ENCODE measurements at places on chromosomes 13 and 19.

GRCh38 chr19:1854039-1854541 is 5.8 kb upstream of the REXO1 start:
- DNase-seq: no peak

GRCh38 chr13:51380269-51380668 is 40.8 kb downstream of the SERPINE3 start:
- DNase-seq: no peak

GRCh38 chr13:80504453-80504852 is 163.5 kb upstream of the SPRY2 start:
- no peak for DNase-seq

DNA sequence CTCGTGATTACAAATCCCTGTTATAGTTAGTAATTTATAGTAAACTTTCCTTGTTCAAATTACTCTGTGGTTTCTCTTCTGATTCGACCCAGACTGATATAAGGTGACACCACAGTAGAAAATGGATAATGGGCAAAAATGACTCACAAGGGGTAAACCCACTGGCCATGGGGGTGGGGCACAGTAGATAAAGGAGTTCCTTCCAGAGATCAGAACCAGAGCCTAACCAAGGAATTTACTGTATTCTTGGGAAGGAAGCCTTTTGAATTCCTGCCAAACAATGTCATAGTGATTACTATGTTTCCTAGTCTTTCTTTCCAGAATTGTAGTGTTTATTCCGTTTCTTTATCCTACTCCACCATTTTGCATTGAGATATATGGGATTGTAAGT is 21.9 kb downstream of the MIR17HG start:
- DNase-seq: no peak

GRCh38 chr13:41500511-41500910 is 43.2 kb downstream of the RGCC start:
- DNase-seq: no peak

GRCh38 chr19:6639439-6639838 is 30.5 kb downstream of the TNFSF14 start:
- no peak for DNase-seq

GRCh38 chr19:46927106-46927505 is 66.3 kb downstream of the ARHGAP35 start:
- no peak for DNase-seq

GRCh38 chr13:98141509-98142379 is 1.1 kb upstream of the FARP1 start:
- no peak for DNase-seq

DNA sequence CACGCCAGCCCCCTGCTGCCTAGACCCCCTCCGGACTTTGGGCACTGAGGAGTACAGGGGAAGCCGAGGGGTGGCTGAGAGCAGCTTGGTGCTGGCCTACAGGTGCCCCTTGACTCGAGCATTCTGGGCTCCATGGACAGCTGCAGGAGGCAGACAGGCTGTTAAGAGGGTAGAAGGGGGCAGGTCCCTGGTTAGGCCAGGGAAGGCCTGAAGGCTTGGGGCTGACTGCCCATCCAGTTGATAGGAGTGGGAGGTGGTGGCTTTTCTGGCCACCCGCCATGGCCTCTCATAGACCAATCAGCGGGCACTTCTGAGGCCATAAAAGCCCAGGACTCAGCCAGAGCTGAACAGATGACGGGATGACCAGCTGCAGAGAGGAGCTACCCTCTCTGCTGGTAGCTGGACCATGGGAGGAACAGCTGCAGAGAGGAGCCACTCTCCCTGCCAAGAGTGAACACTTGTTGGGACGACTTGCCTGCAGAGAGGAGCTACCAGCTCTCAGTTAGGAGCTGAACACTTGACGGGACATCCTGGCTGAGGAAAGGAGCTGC is 10.7 kb upstream of the SUPT20H start:
- DNase-seq: no peak

DNA sequence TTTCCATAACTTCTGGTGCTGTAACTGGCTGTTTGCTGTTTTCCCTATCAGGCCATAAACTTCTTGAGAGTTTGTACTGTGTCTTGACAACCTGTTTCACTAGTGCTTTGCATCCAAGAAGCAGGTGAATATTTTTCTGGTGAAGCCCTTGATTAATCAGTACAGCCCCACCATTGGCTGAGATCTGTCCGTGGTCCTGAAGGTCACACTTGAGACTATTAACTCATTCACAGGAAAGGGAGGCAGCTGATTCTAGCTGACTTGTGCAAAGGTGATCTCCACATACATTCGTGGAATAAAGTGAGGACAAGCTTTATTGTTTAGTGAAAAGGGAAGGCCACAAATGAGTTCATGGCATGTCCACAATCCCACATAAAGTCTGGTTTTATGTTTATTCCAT is 61.4 kb upstream of the ZNF835 start:
- DNase-seq: no peak

DNA sequence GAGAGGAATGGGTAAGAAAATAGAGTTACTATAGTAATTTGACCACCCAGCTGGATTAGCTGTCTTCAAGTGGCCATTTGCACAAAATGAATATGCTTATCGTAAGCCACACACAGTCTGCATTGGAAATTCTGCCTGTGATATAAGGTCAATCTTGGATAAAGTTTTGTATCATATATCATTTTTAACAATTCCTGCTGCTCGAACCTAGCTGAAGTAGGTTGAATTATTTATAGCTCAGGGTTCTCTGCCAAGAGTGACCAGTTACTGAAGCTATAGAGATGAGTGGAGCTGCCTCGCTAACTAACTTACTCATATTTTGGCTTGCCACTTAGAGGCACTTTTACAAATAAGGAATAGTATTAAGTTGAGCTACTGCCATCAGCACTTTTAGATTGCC is 220.9 kb downstream of the RGCC start:
- DNase-seq: no peak

- DNase-seq: no peak
Measured at GRCh38 chr13:80297094-80297493, 43.8 kb downstream of the SPRY2 start.

Measured in NCI-H446 (cell line).